KBM-7 (cell line): ENCODE measurements at places on chromosomes 5 and 9.

DNA sequence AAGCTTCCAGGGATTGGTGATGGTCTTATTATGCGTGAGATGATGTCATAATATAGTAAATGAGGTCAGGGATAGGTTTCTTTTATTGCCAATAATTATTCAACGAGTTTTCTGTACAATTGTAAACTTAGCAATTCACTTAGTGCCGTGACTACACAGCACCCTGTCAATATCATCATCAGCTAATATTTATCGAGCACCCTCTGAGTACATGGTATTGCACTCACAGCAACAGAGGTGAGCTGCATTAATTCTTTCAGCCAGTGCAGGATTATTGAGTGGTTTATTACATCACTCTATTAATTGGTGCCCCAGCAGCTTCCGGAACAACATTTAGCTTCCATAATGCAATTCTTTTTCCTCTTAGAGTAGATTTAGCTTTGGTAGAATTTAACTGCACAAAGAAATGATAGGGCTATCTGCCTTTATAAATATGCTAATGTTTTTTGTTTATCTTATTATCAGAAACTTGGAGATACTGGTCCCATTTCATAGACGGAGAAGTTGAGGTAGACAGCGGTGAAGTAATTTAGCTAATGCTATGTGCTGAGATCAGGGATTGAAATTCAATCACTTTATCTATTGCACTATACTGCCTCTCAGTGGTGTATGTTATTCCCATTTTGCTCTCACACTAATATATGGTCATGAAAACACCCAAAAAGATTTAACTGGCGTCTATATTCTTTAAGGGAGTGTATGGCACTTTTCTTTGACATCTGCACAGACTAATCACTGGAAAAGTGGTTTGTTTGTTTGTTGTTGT lies 726.1 kb upstream of the WWC1 start:
- no peak for DNase-seq

GRCh38 chr9:116175614-116176013 lies 22.0 kb downstream of the PAPPA start:
- DNase-seq = no peak

DNA sequence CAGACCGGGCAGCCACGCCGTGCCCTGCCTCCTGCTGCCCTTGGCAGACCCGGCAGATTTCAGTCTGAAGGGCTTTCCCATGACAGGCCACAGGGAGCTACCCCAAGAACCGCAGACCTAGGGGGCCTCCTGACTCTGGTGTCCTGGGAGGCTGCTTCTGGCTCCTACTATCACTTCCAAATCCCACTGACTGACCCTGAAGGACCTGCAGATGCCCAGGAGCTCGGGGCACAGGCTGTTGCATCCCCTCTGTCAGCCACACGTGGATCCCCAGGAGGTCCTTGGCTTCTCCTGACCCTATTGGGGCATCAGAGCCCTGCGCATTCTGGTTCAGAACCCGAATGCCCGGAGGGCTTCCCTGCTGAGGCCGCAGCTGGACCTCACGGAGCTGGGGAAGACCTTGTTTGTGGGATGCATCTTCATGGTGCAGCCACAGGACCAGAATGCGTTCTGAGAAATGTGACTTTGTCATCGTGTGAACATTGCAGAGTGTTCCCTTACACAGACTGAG lies 81.3 kb upstream of the IRX4 start:
- no peak for DNase-seq

DNA sequence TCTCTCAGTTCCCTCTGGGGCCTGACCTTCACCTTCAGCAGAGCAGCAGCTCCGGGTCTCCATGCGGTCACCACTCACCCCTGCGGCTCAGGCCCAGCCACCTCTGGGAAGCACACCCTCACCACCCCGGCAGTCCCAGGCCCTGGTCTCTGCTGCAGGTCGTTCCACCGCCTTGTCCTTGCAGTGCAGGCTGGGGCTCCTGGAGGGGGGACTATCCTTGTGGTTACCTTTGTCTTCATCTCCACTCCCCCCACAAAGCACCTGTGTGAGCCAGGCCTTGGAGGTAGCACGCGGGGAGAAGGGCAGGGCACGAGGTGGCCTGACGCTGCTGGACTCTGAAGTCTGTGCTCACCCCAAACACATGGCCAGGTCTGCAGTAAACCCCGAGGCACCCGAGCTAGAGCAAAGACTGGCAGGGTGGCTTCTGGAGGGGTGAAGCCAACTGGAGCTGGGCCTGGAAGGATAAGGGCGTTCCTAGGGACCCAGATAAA lies 33.2 kb upstream of the RXRA start:
- DNase-seq = no peak

- no peak for DNase-seq
Observed at GRCh38 chr9:127540664-127541041, 71.4 kb upstream of the STXBP1 start.

DNA sequence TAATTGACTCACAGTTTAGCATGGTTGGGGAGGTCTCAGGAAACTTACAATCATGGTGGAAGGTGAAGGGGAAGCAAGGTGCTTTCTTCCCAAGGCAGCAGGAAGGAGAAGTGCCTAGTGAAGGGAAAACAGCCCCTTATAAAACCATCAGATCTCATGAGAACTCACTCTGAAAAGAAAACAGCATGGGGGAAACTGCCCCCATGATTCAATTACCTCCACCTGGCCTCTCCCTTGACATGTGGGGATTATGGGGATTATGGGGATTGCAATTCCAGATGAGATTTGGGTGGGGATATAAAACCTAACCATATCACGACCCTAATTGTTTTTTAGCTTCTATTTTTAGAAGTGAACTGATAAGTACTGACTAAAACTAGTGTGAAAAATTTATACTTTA lies 1377.5 kb upstream of the DMAC1 start:
- DNase-seq = no peak

- no peak for DNase-seq
Observed at GRCh38 chr5:139872851-139873794, 77.5 kb downstream of the PSD2 start.

- no peak for DNase-seq
Observed at GRCh38 chr5:35063414-35063813, 15.7 kb upstream of the AGXT2 start.

- no peak for DNase-seq
Observed at GRCh38 chr9:89710697-89711096, 105.9 kb downstream of the GADD45G start.

DNA sequence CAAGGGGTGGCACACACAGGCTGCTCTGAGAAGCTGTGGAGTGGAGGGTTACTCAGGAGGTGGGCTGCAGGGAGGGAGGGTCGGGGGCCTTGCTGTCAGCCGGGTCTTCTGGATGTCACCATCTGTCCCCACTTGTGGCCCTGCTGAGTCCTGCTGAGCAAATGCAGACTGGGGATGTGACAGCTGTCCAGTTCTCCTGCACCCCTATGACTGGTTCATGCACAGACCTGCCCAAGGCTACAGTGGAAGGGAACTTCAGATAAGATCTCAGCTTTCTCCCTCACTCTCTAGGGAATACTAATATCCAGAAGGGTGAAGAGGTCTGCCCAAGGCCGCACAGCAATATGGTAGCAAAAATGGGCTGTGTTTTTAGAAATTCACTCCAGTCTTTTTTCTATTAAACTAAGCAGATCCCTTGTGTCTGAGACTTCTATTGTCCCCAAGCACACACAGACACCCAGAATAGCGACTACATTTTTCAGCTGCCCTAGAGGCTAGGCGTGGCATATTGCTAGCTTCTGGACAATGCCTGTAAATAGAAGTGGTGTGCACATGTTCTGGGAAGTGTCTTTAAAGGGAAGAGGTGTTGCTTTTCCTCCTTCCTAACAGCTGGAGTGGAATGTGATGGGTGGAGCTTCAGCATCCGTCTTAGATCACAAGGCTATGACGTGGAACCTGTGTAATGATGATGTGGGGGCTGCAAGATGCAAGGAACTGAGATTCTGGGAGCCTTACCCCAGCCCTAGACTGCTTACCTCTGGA lies 51.1 kb upstream of the TBC1D2 start:
- no peak for DNase-seq

DNA sequence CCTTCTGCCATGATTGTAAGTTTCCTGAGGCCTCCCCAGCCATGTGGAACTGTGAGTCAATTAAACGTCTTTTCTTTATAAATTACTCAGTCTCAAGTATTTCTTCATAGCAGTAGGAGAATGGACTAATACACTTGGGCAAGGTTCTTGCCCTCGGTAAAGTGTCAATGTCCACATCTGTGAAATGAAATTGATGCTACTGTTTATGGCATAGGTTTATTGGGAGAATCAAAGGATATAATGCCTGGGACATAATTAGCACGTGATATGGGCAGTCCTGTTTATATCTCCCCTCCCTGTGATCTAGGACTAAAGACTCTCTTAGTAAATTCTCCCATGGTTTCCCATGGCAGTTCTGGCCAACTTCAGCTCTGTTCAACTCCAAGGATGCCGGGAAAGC lies 19.4 kb downstream of the TMEM174 start:
- no peak for DNase-seq

DNA sequence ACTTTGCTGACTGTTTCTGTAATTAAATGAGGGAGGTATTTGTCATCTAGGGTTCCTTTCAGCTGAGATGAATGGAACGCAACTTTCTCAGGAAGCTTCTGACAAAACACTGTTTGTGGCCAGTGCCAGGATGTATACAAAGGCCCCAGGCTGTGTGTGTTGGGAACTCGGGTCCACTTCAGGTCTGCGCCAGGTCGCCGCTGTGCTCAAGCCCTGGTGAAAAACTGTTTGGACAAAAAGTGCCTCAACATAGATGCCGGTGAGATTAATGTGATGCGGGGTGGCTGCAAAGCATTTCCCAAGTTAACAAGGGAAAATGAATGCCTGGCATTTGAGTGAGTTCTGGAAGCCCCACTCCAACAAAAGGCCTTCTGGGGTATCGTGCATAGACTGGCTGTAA lies 156.4 kb downstream of the GABBR2 start:
- no peak for DNase-seq

- DNase-seq = no peak
Observed at GRCh38 chr9:1231998-1232919, 182.1 kb downstream of the DMRT2 start.

- DNase-seq = no peak
Observed at GRCh38 chr9:121773286-121773953, 122.0 kb downstream of the DAB2IP start.

- no peak for DNase-seq
Observed at GRCh38 chr5:172497591-172498255, 43.4 kb upstream of the SH3PXD2B start.

GRCh38 chr9:121929893-121930875 lies 162.9 kb downstream of the TTLL11 start:
- DNase-seq = no peak

GRCh38 chr5:59193616-59194319 lies 610.9 kb downstream of the RAB3C start:
- no peak for DNase-seq

GRCh38 chr5:124772457-124773200 lies 26.2 kb upstream of the ZNF608 start:
- DNase-seq = no peak

GRCh38 chr9:110152704-110153374 lies 55.1 kb downstream of the C9orf152 start:
- peak; percentile 74 for DNase-seq

- DNase-seq = no peak
Observed at GRCh38 chr9:99221266-99221620, 499 bp downstream of the ALG2 start.

GRCh38 chr5:149922950-149923349 lies 21.6 kb downstream of the PDE6A start:
- no peak for DNase-seq

DNA sequence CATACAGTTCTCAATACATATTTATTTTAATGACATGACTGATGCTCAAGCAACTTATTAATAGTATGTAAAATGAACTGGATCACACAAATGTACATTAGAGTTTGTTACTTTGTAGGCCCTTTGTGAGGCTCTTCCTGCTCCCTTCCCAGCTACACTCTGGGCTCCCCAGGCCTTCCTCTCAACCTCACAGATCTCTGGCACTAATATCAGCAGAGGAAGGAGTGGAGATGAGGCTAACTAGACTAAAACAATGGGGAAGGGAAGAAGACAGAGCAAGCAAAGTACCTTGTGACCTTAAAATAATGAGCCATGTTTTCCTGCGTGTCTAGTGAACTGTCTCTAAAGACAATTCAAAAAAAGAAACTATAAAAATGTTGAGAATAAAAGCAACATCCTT lies 30.3 kb upstream of the TEK start:
- no peak for DNase-seq

DNA sequence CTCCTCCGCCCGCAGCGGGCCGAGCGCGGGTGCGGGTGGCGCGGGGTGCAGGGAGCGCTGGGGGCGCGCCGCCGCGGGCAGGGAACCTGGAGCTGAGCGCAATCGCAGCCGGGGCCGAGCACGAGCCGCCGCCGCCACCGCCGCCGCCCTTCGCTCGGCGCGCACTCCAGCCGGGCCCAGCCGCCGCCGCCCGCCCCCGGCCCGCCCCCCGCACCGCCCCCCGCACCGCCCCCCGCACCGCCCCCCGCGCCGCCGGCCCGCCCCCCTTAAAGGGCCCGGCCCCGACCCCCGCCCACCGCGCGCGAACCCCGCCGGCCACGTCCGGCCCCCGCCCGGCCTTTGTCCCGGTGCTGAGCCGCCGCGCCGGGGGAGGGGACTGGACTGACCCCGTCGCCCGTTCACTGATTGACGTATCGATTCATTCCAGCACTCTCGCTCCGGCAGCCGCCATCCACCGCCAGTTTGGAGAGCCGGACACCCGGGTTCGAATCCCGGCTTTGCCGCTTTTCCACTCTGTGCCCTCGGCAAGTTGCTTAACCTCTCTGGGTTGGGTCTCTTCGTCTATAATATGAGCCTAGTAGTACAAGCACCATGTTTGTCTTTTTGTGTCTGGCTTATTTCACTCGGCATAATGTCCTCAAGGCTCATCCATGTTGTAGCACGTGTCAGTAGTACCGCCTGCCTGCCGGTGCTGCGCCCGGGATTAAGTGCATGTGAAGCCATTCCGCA lies at the start of gene SH3PXD2B:
TSS of gene SH3PXD2B (minus strand) at position 168 of the 729 bp plus-strand sequence. CDS start 173 bp downstream, outside the sequence.
- peak; percentile 33 for DNase-seq

- no peak for DNase-seq
Observed at GRCh38 chr5:14385019-14385418, 196.6 kb upstream of the OTULINL start.

DNA sequence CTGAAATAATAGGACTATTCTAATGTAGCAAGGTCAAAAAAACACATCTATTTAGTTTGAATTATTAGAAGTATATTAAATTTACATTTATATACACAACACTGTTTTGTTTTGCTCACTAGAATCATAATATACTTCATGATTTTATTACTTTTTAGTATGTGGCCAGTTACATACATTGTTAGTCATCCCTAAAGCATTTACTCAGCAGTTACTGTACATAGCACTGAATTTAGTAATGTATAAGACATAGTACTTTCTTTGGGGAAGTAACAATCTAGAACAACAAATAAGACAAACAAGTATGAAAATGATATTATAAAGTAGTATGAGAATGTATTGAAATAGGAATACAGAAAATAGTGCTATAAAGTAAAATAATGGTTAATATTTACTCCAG lies 28.2 kb downstream of the ERCC8 start:
- no peak for DNase-seq

DNA sequence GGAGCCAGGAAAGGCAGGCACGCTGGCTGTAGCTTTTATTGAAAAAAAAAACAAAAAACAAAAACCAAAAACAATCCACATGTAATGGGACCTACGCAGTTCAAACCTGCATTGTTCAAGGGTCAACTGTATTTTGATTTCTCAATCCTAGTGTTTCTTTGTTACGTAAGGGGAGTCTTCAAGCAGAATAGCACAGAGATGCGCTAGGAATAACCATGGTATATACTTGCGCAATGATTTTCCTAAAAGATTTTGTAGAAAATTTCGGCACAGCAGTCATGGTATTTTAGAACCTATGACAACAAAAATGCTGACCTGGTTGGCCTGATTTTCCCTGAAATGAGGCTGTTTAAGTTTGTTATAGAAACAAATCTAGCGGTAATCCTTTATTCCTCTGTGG lies 1110.5 kb upstream of the WWC1 start:
- DNase-seq = no peak

GRCh38 chr5:6601271-6601670 lies 31.6 kb downstream of the NSUN2 start:
- no peak for DNase-seq
